ENCODE measurements at places on chromosomes 1 and 21.

DNA sequence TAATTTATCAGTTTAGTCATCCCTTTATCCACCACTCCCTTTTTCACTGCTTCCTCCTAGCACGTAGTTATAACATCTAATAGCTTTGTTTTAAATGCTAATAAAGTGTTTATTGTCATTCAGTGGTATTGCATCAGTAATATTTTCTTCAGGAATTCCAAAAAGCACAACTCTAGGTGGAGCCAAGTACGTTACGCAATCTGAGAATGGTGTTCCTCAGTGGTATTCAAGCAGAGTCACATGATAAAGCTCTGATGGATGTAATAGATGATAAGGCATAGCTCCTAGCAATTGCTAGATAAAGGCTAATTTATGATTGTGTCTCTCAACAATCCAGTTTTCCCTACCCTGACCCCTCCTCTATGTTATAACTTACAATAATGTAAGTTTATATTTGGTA lies 494.6 kb upstream of the ADGRL4 start:
- DNase-seq: no peak

GRCh38 chr1:47406966-47407365 lies 9.1 kb upstream of the FOXE3 start:
- DNase-seq: no peak

- DNase-seq: no peak
Measured at GRCh38 chr1:197692965-197693364, 82.3 kb downstream of the DENND1B start.

DNA sequence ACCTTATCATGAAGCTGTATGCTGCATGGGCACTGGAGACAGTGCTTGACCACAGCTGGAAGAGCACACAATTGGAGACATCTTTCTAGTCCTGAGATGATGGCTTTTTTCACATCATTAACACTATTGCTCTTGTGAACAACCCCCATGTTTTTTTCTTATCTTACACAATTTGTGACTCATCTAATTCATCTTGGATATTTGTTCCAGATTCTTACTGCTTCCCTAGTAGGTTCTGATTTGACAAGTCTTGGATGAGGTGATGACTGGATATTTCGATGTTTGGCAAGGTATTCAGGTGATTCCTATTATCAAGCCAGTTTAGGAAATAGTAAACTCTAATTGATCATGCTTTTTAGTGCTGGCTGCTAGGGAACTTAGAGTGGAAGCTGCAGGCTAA lies 23.7 kb downstream of the HLX start:
- DNase-seq: no peak

- no peak for DNase-seq
Measured at GRCh38 chr21:34523019-34523555, 11.1 kb upstream of the KCNE1 start.

DNA sequence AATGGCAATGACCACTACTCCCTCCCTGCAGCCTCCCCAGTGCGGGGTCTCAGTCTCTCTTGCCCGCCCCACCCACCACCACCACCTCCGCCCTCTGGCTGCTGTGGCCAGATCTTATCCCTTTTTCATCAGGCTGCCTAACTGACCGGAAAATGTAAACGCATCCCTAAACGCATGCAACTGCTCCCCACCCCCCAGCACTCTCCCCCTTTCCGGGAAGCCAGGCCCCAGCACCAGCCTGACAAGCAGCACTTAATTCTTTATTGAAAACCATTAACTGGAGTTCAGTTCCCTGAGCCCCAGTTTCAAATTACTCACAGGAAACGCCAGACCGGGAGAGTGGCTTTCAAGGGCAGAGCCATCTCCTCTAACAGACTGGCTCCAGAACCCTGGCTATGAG lies 147.7 kb downstream of the DMRTA2 start:
- DNase-seq: no peak

GRCh38 chr21:27110956-27111355 lies 144.1 kb upstream of the ADAMTS5 start:
- no peak for DNase-seq

DNA sequence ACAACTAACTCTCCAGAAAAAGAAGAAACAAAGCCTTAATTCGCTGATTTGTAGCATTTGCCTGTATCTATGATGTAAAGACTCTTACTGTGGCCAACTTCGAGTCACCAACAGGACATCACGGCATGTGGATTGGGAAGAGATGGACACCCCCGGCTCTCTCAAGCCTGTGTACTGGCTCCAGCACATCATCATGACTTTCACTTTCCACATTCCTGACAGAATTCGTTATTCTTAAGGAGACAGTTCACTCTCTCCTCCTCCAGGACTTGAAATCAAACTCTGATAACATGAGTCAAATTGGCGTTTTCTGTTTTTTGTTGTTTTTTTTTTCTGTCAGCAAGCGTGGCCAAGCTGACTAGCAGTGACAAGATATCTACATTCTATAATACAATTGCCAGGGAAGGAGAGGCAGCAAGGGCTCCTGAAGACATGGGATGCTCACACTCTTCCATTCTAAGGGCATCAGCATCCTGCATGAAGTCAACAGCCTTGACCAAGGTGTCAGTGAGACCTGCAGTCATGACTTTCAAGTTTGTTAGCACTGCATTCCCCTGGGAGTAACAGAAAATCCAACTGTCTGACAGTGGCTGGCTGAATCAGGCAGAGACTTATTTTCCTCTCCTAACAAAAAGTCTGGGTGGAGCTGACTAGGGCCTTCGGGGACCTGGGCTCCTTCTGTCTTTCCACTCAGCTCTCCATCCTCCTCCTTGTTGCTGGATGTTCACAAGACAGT lies 13.3 kb upstream of the TRAF3IP3 start:
- DNase-seq: no peak

GRCh38 chr1:174982971-174983689 lies 16.6 kb upstream of the CACYBP start:
- no peak for DNase-seq

DNA sequence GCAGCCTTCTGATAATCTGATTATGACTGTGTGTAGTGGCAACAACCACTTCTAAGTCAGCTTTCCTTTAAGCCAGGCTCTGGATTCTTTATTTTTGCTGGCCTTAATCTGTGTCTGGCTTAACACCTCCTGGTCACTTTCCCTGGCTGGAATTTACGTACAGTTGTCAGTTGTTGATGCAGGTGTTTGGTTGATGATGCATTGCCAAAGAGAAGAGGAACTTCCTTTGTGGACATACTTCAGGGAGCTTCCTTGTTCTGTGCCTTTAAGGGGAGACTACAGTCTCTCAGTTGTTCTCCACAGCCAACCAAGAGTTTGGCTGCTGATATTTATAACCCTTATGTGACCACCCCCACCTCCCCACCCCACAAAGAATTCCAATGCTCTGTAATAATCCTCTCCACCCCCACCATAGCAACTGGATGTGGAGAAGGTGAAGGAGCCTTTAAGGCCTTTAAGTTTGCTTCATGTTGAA lies 96.0 kb upstream of the BMP8A start:
- no peak for DNase-seq

GRCh38 chr1:62682531-62682930 lies 5.7 kb downstream of the DOCK7 start:
- no peak for DNase-seq

DNA sequence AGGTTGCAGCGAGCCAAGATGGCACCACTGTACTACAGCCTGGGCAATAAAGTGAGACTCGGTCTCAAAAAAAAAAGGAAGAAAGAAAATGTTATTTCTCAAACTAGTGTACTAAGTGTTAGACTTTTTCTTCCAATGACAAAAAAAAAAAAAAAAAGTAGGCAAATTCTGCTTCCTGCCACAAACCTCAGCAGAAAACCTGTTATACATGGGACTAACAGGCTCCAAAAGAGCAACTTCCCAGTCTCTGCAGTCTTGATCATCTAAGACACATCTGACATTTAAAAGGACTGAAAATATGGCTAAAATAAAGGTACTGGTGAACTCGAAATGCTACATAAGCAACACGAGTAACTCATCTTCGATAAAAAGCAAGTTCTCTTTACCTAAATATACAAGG lies 59.6 kb downstream of the HSF2BP start:
- DNase-seq: no peak

GRCh38 chr1:53583868-53584776 lies 124.9 kb downstream of the DMRTB1 start:
- no peak for DNase-seq

- no peak for DNase-seq
Measured at GRCh38 chr1:173206816-173207568, at the start of gene TNFSF4. Gene TNFSF4 (minus strand): TSS chr1:173207331. CDS start chr1:173207176, 155 bp downstream.

- no peak for DNase-seq
Measured at GRCh38 chr1:177669161-177669560, 300.7 kb downstream of the SEC16B start.

DNA sequence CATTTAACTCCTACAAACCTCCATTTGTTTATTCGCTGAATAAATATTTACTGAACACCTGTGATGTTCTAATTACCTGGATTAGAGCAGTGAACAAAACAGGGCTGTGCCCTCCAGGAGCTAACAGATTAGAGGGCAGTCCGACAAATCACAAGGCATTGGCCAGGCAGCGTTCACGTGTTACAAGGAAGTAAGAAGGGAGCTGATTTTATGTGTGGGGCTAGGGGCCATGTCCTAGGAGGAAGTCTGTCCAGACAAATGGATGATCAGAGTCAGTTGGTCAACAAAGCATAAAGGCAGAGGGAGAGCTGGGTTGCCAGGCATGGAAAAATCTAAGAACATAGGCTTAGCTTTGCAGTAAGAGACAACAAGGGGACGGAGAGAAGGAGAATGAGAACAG lies 57.3 kb upstream of the BACE2 start:
- DNase-seq: no peak

- DNase-seq: no peak
Measured at GRCh38 chr1:234505769-234506102, 26.8 kb upstream of the TARBP1 start.

DNA sequence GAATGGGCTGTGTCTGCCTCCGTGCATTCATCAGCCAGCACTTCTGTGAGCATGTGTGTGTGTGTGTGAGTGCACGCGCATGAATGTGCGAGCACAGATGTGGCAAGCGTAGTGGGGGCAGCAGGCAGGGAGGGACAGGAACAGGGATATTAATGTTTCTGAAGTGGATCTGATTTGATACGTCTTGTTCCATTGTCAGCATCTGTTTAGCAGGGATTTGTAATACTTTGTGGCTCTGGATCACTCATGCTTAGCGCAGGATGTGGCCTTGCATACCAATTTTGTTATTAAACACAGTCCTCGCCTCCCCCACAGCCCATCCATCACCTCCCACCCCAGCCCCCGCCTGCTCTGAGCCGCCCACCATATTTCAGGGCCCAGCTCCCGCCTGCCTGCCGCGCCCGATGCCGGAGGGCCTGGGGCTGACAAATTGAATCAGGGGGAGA lies 52.4 kb downstream of the TMEM53 start:
- DNase-seq: no peak

DNA sequence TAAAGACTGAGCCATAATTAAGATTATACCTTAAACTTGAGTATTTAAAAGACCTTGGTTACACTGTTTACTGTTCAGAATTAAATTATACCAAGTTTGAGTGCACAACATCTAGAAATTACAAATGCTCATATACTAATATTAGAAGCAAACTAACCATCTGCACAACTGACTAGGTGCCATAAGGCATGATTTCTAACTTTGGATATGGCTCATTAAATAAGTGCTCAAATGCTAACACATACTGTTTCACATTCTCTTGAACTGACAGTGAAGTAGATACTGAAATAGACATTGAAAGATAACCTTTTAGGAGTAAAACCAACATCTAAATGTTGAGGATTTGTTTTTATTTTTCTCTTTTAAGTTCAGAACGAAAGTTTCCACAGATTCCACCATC lies 74.1 kb downstream of the PRKAA2 start:
- no peak for DNase-seq

DNA sequence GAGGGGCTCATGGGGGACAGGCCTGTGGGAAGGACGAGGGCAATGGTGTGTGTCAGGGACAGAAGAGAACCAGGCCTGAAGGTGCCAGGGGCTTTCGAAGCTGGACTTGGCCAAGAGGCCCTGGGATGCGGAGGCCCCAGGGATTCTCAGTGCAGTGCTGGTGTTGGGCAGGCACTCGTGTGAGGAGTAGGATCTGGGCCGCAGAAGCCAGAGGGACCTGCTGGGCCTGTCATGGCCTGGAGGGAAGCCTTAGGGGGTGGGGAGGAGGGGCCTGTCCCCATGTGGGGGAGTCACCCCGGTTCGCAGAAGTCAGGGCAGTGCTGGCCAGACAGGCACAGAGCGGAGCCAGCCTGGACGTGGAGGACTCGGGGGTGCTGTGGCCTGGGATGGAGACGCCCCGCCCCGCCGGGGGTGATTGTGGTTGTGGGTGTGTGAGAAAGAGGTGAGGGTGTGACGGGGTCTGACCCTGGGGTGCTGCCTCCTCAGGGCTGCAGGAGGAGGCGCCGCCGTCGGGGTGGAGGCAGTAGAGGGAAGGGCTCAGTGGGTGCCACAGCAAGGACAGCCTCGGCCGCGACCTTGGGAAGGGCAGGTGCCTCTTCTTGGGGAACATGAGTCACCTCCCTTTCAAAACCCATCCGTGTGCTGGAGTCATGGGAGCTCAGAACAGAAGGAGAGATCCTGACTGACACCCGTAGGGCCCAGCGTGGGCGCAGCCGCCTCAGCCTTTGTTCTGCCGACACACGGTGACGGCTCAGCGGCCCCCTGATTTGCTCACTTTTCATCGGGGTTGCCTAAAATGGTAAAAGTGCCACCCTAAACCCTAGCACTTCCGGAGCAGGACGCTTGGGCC lies 33.9 kb downstream of the FAAP20 start:
- DNase-seq: no peak

DNA sequence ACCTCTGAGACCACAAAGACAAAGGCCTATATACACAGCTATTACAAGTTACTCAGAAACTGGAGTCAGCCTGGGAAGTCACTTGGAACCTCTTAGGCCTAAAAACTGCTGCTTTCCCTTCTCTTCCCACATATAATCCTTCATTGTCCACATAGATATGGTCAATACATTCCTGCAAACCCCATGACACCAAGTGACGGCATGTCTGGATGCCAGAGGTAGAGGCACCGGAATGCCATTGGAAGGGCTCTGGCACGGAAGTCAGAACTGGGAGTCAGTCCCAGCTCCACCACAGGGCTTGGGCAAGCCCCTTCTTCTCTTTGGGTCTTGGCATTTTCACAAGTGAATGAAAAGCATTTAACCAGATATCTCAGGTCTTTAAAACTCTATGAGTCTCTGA lies 204.7 kb downstream of the MATN1 start:
- no peak for DNase-seq

GRCh38 chr21:18759751-18760161 lies 356.2 kb upstream of the TMPRSS15 start:
- no peak for DNase-seq

DNA sequence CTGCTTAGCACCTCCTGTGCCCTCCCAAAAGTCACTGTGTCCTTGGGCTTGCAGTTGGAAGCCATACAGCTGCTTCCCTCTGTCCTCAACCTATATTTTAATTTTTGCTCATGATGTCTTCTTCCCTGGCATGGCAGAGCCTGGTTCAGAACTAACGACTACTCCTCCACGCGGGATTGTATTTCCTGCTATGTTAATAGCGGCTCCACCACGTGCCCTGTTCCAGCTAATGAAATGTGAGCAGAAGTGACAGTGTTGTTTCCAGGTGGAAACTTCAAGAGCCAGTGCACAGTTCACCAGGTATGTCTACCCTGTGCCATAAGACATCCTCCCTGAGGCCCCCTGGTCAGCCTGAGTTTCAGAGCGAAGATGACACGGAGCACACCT lies 52.1 kb downstream of the DHRS3 start:
- DNase-seq: no peak

GRCh38 chr1:153617663-153618062 lies 1.5 kb upstream of the S100A14 start:
- DNase-seq: no peak

GRCh38 chr1:28130901-28131300 lies 42.5 kb upstream of the EYA3 start:
- no peak for DNase-seq

Measured in C1 segment of cervical spinal cord (tissue), 14 donors.